ENCODE measurements at places on chromosomes 12 and 14.

GRCh38 chr14:24875991-24876878 lies 173.7 kb downstream of the STXBP6 start:
- no peak for DNase-seq

GRCh38 chr14:101500061-101500460 lies 61.2 kb upstream of the DIO3 start:
- DNase-seq = no peak

DNA sequence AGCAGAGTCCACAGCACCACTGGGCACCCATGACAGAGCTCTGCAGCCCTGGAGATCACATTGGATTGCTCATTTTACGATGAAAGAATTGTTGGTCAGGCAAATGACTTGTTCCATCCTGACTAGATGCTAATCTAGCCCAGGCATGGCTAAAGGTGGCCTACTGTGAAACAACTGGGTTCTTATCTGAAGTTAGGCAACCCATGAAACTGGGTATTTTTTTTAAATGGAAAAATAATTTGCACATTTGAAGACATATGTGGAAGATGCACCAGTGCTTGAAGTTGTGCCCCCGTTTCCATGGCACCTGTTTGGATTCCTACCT lies 8.3 kb downstream of the PYGL start:
- DNase-seq = no peak

DNA sequence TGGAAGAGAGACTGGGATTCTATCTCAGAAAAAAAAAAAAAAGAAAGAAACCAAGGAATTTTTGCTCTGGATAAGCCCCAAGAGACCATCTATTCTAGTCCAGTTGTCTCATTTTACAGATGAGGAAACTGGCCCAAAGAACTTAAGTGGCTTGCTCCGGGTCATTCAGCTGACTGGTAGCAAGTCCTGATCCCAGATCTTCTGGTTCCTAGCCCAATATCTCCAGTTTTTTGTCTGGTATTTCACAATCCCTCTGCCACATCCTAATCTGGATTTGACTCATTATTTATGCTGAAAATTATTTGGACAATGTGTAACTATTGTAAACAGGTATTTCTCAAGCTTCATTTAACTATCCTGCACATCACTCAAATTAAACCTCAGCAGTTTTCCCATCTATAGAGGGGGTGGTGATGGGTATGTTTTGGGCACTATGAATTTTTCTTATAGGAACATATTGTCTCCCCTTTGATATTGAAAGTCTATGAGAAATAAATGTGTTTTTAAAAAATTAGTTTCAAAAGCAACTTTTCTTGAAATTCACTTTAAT lies 43.4 kb downstream of the PPP2R5E start:
- no peak for DNase-seq

- no peak for DNase-seq
These were observed 218.9 kb downstream of the EXOC5 start for GRCh38 chr14:57049848-57050247.
